ENCODE measurements at places on chromosomes 11 and 22.

DNA sequence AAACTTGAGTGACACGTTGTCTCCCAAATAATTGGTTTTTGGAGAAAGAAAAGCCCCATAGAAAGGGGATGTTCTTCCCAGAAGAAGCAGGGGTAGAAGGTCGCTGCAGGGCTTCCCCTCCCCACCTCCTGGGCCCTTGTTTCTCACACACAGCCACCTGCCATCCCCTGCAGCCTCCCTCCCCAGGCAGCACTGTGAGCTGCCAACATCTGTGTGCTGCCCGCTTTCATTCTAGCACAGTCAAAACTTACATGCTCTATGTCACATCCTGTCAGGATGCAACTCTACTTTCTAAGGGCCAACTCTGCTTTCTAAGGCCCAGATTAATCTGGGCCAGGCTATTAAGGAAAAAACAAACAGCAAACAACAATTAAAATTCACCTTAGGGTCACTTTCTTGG is 309.4 kb upstream of the ZC3H12C start:
- DNase-seq = no peak

GRCh38 chr11:19646921-19647320 is 65.7 kb upstream of the NAV2 start:
- no peak for DNase-seq

DNA sequence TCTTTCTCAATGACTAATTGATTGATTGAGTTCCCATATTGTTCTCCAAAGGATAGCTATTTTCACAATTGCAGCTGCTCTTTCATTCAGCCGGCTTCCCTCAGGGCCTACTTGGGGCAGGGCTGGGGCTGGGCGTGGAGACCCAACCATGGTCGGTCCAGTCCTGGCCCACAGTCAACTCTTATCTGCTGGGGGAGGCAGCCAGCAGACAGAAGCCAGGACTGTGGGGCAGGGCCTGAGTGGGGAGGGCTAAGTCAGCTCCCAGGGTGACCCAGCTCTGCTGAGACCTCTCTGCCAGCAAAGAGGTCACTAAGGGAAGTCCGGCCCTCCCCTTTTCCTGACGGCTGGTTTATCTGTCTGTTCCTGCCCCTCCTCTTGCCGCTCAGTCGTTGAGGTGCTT is 735.2 kb downstream of the TBC1D22A start:
- no peak for DNase-seq

DNA sequence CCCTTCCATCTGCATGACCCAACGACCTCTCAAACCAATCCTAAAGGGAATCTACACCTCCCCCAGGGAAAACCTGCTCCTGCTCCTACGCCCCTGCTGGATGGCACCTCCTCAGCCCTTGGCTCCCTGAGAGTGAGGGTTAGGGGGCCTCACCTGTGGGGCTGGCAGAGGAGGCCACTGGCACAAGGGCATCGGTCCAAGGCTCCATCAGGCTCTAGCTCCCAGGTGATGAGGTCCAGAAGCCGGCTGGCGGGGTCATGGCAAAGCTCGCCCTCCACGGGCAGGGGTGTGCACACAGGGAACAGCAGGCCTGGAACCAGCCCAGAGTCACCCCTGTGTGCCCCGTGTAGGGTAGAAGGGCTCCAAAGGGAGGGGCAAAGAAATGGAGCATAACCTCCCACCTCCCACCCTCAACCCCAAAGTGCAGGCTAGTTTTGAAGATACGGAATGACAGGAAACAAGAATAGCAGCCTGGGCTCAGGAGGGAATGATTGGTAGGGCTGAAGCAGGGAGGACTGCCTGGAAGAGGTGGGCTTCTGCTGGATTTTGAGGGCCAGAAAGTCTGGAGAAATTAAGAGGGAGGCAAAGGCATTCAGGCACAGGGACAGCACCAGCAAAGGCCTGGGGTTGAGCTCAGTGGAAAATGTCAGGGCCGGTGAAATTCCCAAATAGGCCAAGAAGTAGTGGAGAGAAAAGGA is 42.6 kb downstream of the DKK3 start:
- no peak for DNase-seq

DNA sequence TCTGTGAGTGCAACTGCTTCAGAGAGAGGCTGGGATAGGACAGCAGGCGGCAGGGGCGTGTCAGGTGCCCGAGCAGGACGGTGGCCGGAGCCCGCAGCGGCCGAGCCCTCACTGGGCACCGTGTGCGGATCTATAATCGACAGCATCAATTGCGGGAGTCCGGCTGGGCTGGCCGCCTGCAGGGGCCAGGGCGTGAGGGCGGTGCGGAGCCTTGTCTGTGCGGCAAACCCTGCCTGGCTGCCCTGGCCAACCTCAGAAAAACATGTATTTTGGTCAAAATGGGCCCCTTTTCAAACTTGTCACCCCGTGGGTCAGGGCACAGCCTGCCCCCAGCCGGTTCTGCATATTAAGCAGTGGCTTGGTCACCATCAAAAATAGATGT is 91.3 kb upstream of the KCNQ1OT1 start:
- DNase-seq = no peak

GRCh38 chr11:114257621-114258558 is 38.3 kb upstream of the NNMT start:
- peak; percentile 80 for DNase-seq

GRCh38 chr11:16613262-16613511 is 125.3 kb upstream of the C11orf58 start:
- no peak for DNase-seq

- DNase-seq = no peak
Measured at GRCh38 chr22:47071807-47072641, 309.6 kb downstream of the TBC1D22A start.

GRCh38 chr11:76166314-76166713 is 40.0 kb downstream of the WNT11 start:
- DNase-seq = no peak

- DNase-seq = no peak
Measured at GRCh38 chr11:1888811-1889210, 2.9 kb downstream of the PRR33 start.

GRCh38 chr11:45928535-45929215 is 6.2 kb downstream of the LARGE2 start:
- DNase-seq = no peak

DNA sequence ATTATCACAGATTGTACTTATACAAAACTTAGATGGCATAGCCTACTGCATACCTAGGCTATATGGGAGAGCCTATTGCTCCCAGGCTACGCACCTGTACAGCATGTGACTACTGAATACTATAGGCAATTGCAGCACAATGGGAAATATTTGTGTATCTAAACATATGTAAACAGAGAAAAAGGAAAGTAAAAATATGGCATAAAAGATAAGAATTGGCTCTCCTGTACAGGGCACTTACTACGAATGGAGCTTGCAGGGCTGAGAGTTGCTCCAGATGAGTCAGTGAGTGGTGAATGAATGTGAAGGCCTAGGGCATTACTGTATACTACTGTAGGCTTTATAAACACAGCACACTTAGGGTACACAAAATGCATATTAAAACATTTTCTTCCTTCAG is 13.2 kb downstream of the APOL6 start:
- no peak for DNase-seq

DNA sequence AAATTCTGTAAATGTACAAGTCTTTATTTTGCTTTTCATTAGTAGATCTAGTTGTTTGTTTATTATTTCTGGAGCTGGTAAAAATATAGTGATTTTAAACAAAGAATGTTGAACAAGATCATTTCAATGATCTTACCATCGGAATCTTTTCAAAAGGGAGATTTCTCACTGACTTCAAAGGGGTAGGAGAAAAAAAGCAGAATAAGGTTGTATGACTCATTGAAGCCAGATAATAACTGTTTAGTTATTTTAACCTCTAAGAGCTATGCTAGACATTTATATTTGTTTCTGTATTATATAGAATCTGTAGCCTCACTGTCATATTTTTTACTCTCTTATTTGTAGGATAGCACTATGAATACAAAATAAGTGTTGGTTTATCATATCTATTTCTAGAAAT is 8.1 kb upstream of the PDE3B start:
- DNase-seq = no peak

DNA sequence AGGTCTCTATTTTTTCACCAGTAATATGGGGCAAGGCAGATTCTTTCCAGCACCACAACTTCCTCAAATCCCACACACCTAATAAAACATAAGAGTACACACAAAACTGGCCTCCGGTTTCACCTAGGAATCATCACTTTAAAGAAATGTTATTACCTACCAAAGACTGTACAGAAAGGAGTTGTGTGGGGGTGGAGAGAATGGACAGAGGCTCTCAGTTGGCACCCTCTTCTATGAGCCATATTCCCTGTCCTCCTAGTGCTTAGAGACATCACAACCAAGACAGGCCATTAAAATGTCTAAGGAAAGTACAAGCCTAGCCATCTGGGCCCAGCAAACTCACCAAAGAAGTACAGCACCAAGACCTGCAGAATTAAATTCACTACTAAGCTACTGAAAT is 56.1 kb downstream of the RBFOX2 start:
- DNase-seq = no peak

DNA sequence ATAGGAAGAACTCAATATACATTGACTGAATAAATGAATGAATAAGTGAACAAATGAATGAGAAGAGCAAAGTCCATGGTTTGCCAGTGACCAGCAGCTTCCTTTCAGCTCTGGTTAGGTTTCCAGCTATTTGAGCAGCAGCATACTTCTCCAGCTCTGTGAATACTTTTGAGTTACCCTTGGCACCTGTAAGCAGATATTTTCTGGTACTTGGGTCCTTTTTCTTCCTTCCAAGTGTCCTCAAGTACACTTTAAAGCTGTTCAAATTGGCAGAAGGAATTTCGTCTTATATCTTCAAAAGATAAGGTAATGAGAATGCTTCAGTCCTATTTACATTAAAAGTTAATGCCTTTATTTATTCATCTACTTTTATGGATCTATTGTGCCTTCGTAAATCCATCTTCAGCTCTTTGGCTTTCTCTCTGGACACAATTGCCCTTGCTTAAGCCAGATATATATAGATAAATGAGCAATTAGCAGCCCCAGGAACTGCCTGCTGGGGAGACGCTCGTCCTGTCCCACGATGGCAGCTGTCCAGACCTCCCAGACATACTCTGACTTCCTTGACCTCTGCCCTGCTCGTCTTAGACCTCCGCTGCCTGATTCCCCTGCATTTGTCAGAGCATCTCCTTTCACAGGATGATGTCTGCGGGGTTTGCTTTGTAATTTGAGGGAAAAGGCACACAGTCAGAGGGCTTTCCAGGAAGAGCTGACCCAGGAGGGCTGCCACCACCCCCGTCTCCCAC is 926.3 kb downstream of the OPCML start:
- DNase-seq = no peak

- no peak for DNase-seq
Measured at GRCh38 chr22:39090426-39091064, 6.5 kb upstream of the APOBEC3H start.

GRCh38 chr11:131600628-131601027 is 230.2 kb downstream of the NTM start:
- DNase-seq = no peak

GRCh38 chr22:37887584-37888378 is 18.3 kb upstream of the MICALL1 start:
- no peak for DNase-seq

DNA sequence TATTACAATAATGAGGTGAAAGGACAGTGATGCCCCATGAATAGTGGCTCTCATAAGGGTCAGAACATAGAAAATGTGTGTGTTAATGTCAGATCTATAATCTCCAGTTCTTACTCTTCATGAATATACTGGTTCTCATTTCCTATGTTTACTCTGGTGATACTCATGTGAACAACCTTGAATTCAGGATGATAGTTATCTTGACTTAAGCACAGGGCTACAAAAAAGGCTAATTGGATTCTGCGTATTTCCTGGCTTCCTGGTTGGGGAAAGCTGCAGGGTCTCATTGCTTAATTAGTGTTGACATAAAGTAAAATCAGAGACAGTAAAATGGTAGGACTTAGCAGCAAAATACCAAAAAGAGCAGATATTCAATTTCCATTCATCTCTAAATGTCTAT is 1316.8 kb upstream of the RAG2 start:
- no peak for DNase-seq

DNA sequence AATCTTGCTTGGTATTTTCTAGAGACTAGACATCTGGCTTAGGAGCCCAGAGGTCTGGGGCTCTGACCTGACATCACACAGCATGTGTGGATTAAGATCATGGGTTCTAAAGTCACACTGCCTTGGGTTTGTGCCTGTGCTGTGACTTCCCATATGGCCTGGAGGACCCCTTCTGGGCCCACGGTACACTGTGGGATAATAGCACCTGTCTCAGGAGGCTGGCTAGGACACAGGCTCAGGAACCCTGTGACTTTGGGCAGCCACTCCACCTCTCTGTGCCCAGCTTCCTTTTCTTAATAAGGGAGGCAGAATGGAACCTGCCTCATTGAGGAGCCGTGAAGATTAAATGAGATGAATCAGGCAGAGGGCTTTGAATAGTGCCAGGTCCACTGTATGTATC is 99.2 kb upstream of the B3GAT1 start:
- DNase-seq = no peak

- DNase-seq = no peak
Measured at GRCh38 chr11:95605271-95605940, 184.2 kb downstream of the FAM76B start.

DNA sequence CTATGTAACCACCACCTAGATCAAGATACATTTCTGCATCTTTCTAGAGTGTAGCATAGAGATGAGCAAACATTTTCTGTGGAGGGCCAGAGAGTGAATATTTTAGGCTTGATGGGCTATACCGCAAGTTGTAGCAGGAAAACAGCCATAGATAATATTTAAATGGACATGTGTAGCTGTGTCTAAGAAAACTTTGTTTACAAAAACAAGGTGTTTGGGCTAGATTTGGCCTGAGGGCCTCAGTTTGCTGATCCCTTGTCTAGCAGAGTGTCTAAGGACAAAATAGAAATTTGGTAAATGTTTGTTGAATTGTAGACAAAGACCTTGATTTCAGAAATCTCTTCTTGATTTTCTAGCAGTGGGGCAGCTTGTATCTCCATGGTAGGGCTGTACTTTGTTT is 36.3 kb downstream of the STIM1 start:
- DNase-seq = no peak

DNA sequence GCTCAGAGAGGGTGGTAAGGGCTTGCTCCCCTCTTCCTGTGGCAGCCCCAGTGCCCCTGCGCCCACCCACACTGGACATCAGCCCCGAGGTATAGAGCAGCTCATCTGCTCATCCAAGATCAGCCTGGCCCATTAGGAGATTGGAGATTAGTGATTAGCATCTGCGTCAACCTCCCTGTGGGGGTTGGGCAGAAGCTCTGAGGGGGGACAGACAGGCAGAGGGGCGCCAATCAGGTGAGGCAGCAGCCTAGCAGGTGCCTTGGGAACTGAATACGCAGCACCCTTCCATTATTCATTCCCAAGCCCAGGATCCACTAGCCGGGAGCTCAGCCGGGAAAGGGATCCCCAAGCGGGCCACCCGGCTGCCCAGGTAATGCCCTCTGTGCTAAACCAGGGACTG is 11.0 kb downstream of the SMTN start:
- DNase-seq = no peak

All from neural crest cell (in vitro differentiated cells).